Ovary (tissue), 10 donors: ENCODE measurements at places on chromosomes 13 and 19. TPM values are rescaled to one million over a fixed set of nuclear protein-coding genes. Genes with fewer than 3 reads are reported as not detected.

The ATP1A3 gene
- total RNA-seq, result not detected

The ZNF229 gene
- 3.9 TPM for total RNA-seq

The CBLC gene
- 10.3 TPM for total RNA-seq

The CYP4F22 gene
- total RNA-seq, result not detected

DNA sequence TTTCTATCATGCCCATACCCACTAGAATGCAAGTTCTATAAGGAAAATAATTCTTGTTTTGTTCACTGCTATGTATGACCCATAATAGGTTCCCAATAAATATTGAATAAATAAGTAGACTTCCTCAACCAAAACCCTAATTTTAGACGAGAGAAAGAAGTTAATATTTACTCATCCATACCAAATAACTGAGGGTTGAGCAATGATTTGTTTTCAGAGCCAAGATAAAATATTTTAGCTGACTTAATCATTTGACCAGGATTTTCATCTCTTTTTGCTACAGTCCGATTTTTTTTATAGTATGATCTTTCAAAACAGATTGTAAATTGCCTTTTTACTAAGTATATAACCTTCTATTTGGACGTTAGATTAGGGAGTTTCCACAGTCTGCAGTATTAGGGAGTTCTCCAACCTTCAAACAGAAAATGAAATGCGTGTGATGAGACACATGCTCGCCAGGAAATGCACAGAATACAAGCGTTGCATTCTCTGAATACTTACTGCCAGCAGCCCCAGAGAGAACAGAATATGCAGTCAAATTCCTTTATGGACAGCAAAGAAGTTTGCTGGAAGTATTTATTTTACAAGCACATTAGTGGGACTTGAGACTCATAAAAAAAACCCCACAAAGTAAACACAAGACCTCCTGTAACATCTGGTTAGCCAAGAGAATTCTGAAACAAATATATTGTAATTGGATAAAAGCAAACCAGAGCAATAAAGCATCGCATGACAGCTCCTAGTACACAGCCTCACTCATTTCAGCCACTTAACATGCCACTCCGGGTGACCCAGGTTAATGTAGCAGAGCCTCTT is 230.0 kb downstream of the MYO16 start:
- DNase-seq, result no peak
- H3K27ac ChIP-seq, result no peak overlapping the region
- no peak overlapping the region for H3K4me3 ChIP-seq
- no peaks in the 10 kb centered on the region for H3K4me1 ChIP-seq

DNA sequence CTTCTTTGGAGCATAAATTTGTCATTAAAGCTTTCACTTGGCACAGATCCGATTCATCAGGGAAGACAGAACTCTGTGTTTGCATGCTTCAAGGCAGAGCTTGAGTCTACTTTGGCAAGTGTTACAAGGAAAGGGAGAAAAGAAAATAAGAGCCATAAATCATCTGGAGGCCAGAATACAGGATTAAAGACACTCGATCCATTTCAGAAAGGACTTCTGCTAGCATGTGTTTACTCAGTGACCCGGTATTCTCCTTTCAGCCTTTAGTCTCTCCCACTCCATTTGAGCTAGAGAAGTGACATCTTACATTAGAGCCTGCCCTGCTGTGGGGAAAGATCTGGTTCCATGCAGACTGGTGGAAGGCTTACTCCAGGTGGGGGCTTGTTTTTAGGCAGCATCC is 306.4 kb downstream of the KLF5 start:
- H3K4me1 ChIP-seq, result no peaks in the 10 kb centered on the region
- H3K36me3 ChIP-seq, result no peaks in the 10 kb centered on the region
- DNase-seq, result no peak
- no peak overlapping the region for H3K27ac ChIP-seq
- no peaks in the 10 kb centered on the region for H3K27me3 ChIP-seq

- DNase-seq, result no peak
- H3K4me1 ChIP-seq, result no peaks in the 10 kb centered on the region
- no peak overlapping the region for H3K4me3 ChIP-seq
- H3K36me3 ChIP-seq, result no peaks in the 10 kb centered on the region
These were observed 121.5 kb upstream of the CSNK1A1L start for GRCh38 chr13:37226971-37227370.

DNA sequence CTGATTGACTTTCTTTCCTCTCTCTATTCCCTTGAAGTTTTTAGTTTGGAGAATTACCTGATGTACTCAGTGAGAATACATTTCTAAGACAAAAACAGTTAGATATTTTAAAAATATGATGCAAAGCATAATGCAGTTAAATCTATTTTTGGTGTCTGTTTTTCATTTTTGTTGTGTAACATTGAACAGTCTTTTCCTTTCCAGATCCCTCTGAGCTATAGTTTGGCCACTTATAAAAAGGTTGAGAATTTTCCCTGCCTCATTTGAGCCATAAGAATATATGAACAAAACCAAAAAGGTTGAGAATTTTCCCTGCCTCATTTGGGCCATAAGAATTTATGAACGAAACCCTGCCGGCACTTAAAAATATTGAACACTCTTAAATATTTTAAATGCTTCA is 57.0 kb upstream of the IPO5 start:
- no peak for DNase-seq
- no peaks in the 10 kb centered on the region for H3K27me3 ChIP-seq
- H3K27ac ChIP-seq, result no peak overlapping the region
- H3K4me1 ChIP-seq, result no peaks in the 10 kb centered on the region
- H3K36me3 ChIP-seq, result no peaks in the 10 kb centered on the region

DNA sequence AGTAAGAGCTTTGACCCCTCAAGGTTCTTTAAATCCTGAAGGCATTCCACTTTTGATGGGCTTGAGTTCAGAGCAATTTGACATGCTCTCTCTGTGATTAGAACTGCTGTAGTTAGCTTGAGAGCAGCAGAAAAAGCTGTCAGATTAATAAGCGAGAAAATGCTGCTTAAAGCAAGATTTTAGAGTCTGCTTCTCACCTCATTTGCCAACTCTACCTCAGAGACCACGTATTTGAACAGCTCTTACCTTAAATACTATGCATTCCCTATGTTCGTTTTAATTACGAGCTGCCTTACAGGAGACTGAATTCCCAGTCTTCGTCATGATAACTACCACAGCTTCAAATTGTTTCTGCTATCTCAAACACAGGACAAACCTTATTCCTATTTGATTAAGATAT is 253.4 kb downstream of the SLITRK6 start:
- H3K27ac ChIP-seq, result no peak overlapping the region
- no peak for DNase-seq
- no peaks in the 10 kb centered on the region for H3K36me3 ChIP-seq
- H3K4me3 ChIP-seq, result no peak overlapping the region
- no peaks in the 10 kb centered on the region for H3K27me3 ChIP-seq

GRCh38 chr13:82129281-82129680 is 1753.0 kb downstream of the SLITRK1 start:
- DNase-seq, result no peak
- no peaks in the 10 kb centered on the region for H3K36me3 ChIP-seq
- H3K4me1 ChIP-seq, result no peaks in the 10 kb centered on the region
- H3K4me3 ChIP-seq, result no peak overlapping the region
- H3K27ac ChIP-seq, result no peak overlapping the region

DNA sequence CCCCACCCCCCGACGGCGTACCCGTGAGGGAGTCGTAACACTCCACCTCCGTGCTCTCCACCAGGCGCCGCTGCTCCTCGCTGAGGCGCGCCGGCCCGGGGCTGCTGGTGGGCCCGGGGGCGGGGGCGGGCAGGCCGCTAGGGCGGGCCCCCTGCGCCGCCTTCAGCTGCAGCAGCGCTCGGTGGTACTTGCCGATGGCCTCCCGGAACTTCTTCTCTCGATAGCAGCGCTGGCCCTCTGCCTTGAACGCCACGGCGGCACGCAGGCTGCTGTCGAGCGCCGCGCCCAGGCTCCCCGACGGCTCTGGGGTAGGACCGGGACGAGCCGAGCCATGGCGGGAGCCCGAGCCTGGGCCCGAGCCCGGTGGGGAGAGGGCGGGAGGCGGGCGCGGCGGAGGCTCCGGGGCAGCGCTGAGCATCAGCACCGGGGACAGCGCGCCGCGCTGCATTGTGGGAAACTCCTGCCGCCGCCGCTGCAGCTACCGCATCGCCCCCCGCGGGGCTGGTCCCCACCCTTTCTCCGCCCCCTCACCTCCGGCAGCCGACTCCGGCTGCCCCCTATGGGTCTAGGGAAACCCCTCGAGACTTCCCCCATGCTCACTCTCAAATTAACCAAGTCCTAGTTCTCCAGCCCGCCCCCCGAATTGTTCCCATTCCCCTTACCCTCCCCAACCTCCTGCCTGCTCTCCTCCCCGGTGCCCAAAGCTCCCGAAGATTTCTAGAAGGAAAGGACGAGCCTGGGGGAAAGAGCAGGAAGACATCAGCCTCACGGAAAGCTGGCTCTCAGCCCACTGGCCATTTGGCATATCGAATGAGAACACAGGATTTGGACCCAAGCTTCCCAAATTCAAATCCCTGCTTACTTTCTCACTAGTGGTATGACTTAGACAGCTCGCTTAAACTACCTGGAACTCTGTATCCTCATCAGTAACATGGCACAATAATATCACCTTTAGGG is at the start of gene TTC9B:
Gene TTC9B (minus strand): TSS at position 451 of the 957 bp plus-strand sequence. CDS start 3 bp downstream, at position 448.
- no peak within 1 kb of the TSS for H3K4me3 ChIP-seq
- peaks cover 5% of the 10 kb centered on the region for H3K27me3 ChIP-seq

DNA sequence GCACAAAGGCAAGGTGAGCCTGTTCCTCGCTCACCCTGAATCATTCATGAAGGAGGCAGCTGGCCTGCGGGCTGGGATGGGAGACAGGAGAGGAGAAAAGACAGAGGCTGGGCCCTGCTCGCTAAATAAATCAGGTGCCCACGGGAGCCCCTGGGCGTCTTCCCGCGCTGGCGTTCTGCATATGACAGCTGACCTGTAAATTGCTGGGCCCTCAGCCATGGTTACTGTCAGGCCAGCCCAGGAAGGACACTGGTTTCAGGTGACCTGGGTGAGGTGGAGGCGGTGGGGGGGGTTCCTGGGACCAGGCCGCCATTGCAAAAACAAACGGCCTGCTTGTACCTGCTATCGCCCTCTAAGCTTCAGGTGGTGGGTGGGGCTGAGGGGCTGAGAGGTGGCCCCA is 3.4 kb upstream of the PTBP1 start:
- H3K36me3 ChIP-seq, result no peaks in the 10 kb centered on the region
- H3K4me3 ChIP-seq, result no peak overlapping the region
- H3K4me1 ChIP-seq, result peaks cover 9% of the 10 kb centered on the region
- H3K27ac ChIP-seq, result no peak overlapping the region

GRCh38 chr19:6358003-6358402 is 3.3 kb upstream of the CLPP start:
- peaks cover 2% of the 10 kb centered on the region for H3K4me1 ChIP-seq
- H3K4me3 ChIP-seq, result no peak overlapping the region
- no peaks in the 10 kb centered on the region for H3K27me3 ChIP-seq
- no peaks in the 10 kb centered on the region for H3K36me3 ChIP-seq
- no peak overlapping the region for H3K27ac ChIP-seq
- no peak for DNase-seq

GRCh38 chr19:27652281-27652680 is 1560.7 kb downstream of the UQCRFS1 start:
- DNase-seq, result no peak
- no peak overlapping the region for H3K27ac ChIP-seq
- no peak overlapping the region for H3K4me3 ChIP-seq
- no peaks in the 10 kb centered on the region for H3K36me3 ChIP-seq

- H3K4me1 ChIP-seq, result no peaks in the 10 kb centered on the region
- DNase-seq, result no peak
- H3K27ac ChIP-seq, result no peak overlapping the region
- H3K27me3 ChIP-seq, result no peaks in the 10 kb centered on the region
- H3K4me3 ChIP-seq, result no peak overlapping the region
- H3K36me3 ChIP-seq, result no peaks in the 10 kb centered on the region
These were observed 285.6 kb downstream of the MTUS2 start for GRCh38 chr13:29105779-29106178.

DNA sequence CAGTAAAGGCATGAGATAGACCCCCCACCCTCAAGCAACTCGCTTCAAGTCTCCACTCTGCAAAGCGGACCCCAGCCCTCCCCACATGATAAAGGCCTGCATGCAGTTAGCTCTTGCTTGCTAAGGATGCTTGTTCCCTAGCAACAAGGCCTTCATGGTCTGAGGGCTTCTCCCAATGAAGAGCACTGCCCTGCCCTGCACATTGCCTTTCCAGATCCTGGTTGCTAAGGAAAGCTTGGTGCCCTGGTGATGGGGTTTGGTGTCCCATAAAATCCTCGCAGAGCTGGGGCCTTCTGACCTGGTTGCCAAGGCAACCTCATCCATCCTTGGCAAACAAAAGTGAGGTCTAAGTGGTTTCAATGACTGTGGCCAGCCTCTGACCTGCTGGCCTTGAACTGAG is 6.0 kb downstream of the DBP start:
- H3K4me3 ChIP-seq, result no peak overlapping the region
- no peaks in the 10 kb centered on the region for H3K27me3 ChIP-seq
- peak; percentile 40 for DNase-seq

GRCh38 chr13:67772807-67773453 is 542.8 kb upstream of the PCDH9 start:
- no peak for DNase-seq
- H3K27me3 ChIP-seq, result no peaks in the 10 kb centered on the region
- H3K4me1 ChIP-seq, result no peaks in the 10 kb centered on the region
- H3K36me3 ChIP-seq, result no peaks in the 10 kb centered on the region
- H3K27ac ChIP-seq, result no peak overlapping the region

- no peaks in the 10 kb centered on the region for H3K27me3 ChIP-seq
- H3K36me3 ChIP-seq, result no peaks in the 10 kb centered on the region
- no peak overlapping the region for H3K27ac ChIP-seq
- DNase-seq, result no peak
- no peaks in the 10 kb centered on the region for H3K4me1 ChIP-seq
- H3K4me3 ChIP-seq, result no peak overlapping the region
These were observed 88.6 kb downstream of the DPF1 start for GRCh38 chr19:38135150-38135998.

DNA sequence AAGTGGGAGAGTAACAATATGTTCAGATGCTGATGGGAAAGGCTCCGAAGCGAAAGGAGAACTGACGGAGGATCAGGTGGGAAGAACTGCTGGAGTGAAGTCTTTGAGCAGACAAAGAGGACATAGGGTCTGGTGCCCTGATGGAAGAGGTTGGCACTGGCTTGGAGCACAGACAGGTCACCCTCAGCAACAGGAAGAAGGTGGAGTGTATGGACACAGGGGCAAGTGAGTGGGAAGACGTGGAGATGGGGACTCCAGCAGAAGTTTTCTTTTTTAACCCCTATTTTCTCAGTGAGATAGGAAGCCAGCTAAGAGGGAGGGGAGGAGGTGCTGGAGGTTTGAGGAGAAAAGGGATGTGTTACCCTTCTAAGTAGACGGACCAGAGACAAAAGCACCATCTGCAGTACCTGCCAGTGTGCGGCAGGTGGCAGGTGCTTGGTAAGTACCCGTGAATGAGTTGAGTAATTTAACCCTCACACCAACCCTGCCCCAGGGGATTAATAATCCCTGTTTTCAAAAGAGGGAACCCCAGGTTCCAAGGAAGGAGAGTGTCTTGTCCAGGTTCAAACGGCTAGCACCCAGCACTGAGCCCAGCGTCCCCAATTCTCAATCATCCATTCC is 11.2 kb downstream of the HAS1 start:
- no peaks in the 10 kb centered on the region for H3K36me3 ChIP-seq
- peaks cover 2% of the 10 kb centered on the region for H3K4me1 ChIP-seq
- no peak overlapping the region for H3K4me3 ChIP-seq
- H3K27me3 ChIP-seq, result no peaks in the 10 kb centered on the region
- no peak for DNase-seq

GRCh38 chr19:50477751-50478515 is 1.3 kb upstream of the GARIN5A start:
- no peak overlapping the region for H3K4me3 ChIP-seq
- H3K36me3 ChIP-seq, result no peaks in the 10 kb centered on the region
- no peaks in the 10 kb centered on the region for H3K27me3 ChIP-seq
- no peak overlapping the region for H3K27ac ChIP-seq

GRCh38 chr19:19040417-19040816 is 7.0 kb downstream of the ARMC6 start:
- no peaks in the 10 kb centered on the region for H3K36me3 ChIP-seq
- peaks cover 3% of the 10 kb centered on the region for H3K4me1 ChIP-seq
- DNase-seq, result peak; percentile 74
